ENCODE measurements at places on chromosomes 2 and 18.

DNA sequence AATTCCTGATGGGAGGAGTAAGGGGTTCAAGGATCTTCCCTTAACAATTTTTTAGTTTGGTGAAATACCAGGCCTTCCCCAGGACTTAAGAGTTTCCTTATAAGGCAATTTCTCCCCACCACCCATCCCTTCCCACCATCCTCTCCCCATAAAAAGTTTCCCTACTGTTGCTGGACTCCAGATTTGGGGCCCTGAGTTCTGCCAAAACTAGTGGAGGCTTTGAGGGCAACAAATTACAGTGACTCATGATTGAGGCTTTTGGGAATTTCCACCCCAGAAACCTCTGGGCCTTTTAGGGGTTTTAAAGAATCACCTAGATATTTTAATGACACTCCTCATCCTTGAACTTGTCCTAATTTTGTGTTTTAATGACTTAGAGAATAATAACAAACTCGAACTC lies 14.3 kb upstream of the EN1 start:
- no peak for DNase-seq

DNA sequence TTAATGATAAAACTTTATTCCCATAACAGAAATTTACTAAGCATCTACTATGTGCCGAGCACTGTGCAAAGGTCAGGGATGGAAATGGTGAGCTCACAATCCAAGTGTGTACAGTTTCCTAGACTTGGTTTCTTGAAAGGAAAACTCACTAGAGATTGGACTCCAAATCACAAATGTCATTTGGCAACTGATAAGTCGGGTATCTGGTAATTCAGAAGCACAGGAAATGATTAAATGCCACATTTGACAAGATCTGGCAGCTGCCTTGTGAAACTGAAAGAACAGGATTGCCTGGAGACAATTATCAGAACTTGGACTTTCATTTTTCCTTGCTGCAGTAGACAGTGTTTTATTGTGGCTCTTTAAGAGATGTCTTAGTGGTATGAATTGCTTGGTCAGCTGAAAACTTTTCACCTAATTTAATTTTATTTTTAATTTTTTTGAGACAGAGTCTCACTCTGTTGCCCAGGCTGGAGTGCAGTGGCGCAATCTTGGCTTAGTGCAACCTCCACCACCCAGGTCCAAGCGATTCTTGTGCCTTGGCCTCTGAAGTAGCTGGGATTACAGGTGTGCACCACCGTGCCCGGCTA lies 19.2 kb downstream of the ITGA6 start:
- no peak for DNase-seq

GRCh38 chr18:77134611-77135010 lies 2.0 kb upstream of the MBP start:
- no peak for DNase-seq

DNA sequence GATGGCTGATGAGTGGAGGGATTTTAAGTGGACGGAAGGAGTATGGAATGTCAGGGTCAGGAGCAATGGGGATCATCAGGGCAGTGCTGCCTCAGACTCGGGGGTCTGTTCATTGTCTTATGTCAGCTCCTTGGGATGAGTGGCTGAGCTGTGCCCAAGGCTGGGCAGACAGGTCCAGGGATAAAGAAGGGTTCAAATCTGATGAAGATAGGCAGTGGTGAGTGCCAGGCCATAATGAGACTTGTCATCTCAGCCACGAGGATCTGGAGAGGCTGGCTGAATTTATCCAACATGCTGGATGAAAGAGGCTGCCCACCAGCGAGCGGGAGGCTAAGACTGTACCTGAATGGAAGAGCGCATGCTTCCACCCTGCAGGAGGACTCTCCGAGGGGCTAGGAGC lies 46.3 kb upstream of the APCDD1 start:
- DNase-seq = no peak

GRCh38 chr18:59303656-59304195 lies 14.7 kb downstream of the CPLX4 start:
- no peak for DNase-seq

- peak; percentile 51 for DNase-seq
Observed at GRCh38 chr2:200862532-200863000, 1.9 kb downstream of the CLK1 start.

DNA sequence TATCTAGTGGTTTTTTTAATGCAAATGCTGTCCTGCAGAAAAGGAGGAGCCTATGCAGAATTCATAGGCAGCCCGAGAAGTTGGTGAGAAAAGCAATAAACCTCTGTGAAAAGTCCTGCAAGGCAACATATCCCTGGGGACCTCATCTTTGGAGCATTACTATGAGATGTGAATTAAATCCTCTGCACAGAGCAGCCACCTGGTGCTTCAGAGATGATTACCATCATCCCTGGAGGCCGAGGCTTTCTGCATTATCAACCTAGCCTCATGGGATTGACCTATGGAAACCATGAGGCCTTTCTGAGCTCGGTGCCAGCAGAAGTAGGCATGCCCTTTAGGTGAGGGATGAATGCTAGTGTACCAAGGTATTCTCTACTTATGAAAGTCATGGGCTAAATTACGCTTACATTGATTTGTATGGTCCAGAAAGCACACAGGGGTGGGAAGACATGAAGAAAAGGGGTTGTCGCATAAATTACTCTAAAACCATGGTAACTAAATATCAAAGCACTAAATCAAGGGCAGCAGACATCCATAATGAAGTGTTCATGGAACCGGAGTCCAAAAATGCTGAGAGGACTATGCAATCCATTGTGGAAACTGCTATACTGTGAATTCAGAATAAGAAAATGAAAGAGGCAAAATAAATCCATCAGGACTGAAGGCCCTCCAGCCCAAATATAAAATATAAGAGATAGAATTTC lies 623.5 kb upstream of the DDX18 start:
- no peak for DNase-seq

DNA sequence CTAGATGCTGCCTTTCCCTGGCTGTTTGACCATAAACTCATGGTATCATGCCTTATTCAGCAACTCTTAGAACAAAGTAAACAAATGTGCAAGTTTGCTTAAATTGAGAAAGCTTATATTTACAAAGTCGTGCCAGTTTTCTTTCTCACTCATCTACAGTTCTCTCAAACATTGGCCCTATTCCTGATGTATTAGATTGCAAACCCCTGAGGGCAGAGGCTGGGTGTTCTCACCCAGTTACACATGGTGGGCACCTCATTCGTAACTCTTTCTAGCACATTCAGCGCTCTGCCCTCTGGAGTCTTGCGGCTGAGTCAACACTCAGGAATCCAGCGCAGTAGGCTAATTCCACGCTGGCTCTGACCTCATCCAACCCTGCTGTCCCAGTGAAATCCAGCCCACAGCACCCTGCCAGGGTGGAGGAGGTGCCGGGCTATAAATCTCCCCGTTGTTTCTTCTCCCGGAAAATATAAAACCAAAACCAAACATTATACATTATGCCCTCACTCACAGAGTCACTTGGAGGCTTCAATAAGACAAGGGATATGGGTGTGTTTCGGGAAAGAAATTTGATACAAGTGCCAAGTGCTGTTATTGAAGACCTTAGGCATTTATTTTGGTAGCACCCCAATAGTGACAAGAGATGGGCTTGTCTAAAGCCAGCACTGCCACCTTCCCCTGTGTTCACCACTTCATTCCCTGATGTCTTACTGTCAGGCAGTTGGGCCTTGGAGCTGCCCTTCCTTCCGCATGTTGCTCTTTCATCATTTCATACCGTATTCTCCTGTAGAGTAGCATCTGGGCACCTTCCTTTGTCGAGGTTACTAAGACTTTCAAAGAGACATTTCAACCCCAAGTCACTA lies 287.4 kb downstream of the PRKCE start:
- no peak for DNase-seq

DNA sequence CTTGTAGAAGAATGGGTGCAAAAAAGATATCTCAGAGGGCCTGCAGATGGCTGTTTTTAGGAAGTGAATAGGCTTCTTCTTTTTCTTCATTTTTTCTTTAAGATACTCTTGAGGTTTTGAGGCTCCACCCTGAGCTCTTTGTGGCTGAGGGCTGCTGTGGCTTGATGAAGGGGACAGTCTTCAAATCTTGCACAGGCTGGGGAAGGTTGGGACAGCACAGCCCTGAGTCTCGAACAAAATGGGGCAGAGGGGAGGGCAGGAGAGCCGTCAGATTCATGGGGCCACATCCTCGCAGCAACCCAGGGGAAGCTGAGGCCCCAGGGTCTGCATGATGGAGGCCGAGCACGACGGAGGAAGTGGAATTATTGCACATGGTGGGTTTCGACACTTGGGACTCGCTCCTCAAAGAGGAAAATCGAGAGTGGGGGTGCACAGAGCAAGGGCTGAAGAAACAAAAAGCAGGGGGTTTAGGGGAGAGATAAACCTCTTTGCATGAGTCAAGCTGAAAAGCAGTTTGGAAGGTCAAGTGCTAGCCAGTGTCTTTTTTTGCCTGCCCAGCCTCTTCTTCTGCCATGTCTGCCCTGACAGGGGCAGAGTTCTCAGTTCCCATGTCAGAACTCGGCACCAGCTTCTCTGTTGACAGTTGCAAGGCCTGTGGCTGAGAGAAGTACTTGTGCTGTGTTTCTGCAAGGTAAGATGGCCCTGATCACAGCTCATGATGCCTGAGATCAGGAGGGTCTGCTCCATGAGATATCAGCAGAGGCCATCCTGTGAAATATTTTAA lies 19.5 kb downstream of the INPP4A start:
- DNase-seq = no peak
